AG04450 (cell line): ENCODE measurements at places on chromosomes 5 and 9.

DNA sequence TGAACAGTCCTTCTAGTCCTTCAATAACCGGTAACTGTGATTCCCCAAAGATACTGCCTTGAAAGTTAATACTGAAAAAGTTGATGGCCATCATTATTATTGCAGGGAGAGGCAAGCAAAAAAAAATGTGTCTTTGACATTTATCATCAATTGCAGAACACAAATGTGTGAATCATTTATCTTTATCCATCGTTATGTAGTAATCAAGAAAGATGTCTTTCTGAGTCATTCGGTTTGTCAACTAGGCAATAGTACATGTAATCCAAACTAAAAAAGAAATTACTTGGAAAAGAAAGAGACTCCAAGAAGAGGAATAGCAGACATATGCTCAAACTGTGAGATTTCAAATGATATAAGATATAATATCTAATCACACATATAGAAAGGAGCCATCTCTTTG is 473.0 kb downstream of the CETN3 start:
- DNase-seq, result no peak

DNA sequence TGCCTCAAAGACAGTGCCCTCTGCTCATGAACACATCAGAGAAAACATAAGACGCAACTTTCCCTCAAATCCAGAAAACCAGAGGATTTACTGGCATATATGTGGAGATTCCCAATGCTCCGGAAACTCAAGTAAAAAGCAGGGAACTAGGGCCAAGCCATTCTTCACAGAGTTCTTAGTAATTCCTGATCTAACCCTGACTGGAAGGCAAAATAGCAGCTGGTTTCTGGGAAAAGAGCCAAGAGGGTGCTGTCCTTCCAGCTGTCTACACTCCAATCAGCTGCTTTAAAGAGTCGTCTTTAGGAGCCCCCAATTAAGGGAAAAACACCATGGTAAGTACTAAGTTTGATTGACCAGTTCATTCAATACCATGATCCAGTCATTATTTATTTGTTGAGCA is 49.6 kb downstream of the GNA14 start:
- DNase-seq, result peak; percentile 7

GRCh38 chr9:99035313-99035712 is 69.6 kb upstream of the TGFBR1 start:
- DNase-seq, result no peak

DNA sequence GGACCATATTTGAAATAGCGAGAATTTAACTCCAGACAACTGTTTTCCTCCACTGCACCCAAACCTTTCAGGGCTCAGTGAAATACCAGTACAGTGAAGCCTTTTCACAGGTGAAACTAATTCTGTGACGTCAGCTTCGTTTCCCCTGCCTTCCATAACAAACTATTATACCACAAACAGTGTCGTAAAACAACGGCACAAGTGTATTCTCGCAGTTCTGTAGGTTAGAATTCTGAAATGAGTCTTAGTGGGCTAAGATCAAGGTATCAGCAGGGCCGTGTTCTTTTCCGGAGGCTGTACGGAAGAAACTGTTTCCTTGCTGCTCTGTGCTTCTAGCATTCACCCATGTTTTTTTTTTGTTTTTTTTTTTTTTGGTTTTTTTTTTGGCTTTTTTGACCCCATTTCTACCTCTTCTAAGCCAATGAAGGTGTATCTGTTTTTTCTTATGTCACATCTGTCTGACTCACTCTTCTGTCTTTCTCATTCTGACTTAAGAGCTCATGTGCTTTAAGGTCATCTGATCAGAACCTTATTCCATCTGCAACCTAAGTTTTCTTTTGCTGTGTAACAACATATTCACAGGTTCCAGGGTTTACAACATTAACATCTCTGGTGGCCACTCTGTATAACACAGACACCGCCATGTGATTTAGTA is 20.1 kb downstream of the ISOC1 start:
- no peak for DNase-seq

GRCh38 chr9:78963911-78964310 is 607.9 kb upstream of the TLE4 start:
- no peak for DNase-seq

DNA sequence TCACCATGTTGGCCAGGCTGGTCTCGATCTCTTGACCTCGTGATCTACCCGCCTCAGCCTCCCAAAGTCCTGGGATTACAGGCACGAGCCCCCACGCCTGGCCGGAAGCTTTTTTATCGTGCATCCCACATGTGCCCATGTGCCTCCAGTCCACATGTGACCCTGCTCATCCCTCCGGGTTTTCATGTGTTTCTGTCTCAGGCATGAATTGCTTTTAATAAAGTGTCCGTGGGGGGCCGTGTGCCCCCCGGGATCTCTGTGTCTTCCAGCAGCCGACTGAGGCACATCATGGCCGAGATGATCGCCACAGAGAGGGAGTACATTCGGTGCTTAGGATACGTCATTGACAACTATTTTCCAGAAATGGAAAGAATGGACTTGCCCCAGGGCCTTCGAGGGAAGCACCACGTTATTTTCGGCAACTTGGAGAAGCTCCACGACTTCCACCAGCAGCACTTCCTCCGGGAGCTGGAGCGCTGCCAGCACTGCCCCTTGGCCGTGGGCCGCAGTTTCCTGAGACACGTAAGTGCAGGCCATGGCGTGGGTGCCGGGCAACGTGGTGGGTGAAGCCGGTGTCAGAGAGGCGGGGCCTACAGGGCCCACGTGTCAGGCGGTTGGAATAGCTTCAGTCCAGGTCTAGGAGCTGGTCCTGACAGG is 22.1 kb upstream of the LRRC14B start:
- peak; percentile 38 for DNase-seq

DNA sequence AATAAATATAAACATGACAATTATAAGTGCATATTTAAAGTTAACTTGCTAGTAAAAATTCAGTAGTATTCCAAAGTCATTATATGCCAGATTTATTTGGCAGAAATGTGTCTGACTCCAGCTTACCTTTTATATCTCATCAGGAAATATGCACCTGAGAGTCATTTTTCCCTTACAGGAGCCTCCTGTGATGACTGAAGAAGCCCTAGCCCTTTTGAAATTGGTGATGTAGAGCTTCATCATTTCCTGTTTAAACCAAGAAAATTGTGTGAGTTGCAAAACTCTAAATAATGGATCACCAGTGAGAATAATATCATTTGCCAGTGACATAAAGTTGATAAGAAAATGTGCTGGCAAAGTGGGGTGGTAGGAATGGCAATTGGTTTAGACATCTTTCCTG is 42.1 kb upstream of the CTNND2 start:
- DNase-seq, result no peak

DNA sequence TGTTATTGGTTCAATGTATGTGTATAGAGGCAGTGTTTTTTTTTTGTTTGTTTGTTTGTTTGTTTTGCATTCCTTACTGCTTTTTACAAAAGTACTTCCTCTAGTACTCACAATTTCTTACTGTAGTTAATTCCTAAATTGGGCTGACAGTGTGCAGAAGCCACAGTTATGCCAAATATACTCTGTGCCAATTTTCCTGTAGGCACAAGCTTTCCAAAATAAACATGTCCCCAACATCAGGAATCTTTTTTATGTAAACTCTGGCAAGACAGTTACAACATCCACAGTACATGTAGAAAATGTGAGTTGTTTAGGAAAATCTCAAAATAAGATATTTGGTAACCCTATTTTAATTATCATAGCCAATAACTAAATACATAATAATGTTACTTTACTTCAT is 161.6 kb upstream of the TSLP start:
- DNase-seq, result peak; percentile 38

DNA sequence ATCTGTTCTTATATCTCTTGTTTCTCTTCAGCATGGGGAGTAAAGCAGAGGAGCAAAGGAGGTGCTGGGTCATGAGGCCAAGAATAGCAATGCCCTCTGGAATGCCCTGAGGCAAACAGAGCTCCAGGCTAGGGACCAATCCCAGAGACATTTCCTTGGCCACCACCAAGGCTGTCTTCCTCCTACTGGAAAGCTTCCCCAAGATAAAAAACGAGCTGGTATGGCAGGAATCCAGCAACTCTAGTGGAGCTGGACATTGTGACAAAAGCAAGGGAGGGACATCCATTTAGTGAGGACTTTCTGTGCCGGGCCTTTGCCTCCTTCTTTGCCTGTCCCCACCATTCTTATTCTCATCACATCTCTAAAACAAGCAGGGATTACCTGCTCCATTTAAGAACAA is 161.6 kb downstream of the ASTN2 start:
- no peak for DNase-seq
